ENCODE measurements at places on chromosomes 1 and 21. TPM values are rescaled to one million over a fixed set of nuclear protein-coding genes. Genes with fewer than 3 reads are reported as not detected.

GRCh38 chr1:23673086-23673813, 18.4 kb upstream of the RPL11 start:
- no peaks in the 10 kb centered on the region for H3K4me1 ChIP-seq
- no peaks in the 10 kb centered on the region for H3K36me3 ChIP-seq
- no peak overlapping the region for H3K27ac ChIP-seq
- no peak overlapping the region for H3K4me3 ChIP-seq
- peaks cover 26% of the 10 kb centered on the region for H3K27me3 ChIP-seq
- DNase-seq: peak; percentile 41

DNA sequence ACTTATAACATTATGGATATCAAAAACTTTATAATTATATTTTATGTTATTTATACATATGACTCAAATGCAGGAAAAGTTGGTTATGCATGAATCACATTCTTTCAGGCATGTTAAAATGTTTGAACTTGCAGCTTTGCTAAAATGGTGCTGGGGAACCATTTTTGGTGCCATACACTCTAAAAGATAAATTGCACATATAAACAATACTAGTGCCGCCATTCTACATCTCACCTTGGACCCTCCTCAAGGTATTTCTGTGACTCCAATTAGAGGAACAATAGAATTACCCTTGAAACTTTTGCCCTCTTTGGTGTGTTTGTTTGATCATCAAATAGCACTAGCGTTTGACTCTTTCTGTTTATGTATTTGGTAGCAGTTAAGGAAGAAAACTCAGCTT, 997 bp downstream of the PRKACB start:
- peak overlapping the region; percentile 45 for H3K4me3 ChIP-seq
- no peak for DNase-seq

DNA sequence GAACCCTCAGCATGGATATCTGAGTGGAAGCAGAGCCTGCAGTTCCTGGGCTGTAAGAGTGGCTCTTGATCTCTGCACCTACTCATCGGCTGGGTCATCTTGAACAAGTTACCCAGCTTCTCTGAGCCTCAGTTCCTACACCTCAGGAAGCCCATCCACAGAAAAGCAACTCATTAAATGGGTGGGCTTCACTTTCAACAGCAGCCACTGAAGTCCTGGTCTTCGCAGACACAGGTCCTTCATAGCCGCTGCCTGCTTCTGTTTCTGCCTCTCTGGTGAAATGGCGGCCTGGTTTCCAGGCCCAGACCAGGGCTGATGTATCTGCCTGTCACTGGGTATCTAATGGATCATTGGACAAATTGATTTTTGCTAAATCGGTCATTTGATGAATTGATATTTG, 571.4 kb downstream of the PTPRU start:
- no peaks in the 10 kb centered on the region for H3K36me3 ChIP-seq
- no peaks in the 10 kb centered on the region for H3K4me1 ChIP-seq
- no peak overlapping the region for H3K4me3 ChIP-seq
- peaks cover 60% of the 10 kb centered on the region for H3K27me3 ChIP-seq

GRCh38 chr1:48967318-48967717, 190.6 kb upstream of the BEND5 start:
- H3K27me3 ChIP-seq: no peaks in the 10 kb centered on the region
- no peak for DNase-seq
- H3K27ac ChIP-seq: no peak overlapping the region
- no peaks in the 10 kb centered on the region for H3K4me1 ChIP-seq

DNA sequence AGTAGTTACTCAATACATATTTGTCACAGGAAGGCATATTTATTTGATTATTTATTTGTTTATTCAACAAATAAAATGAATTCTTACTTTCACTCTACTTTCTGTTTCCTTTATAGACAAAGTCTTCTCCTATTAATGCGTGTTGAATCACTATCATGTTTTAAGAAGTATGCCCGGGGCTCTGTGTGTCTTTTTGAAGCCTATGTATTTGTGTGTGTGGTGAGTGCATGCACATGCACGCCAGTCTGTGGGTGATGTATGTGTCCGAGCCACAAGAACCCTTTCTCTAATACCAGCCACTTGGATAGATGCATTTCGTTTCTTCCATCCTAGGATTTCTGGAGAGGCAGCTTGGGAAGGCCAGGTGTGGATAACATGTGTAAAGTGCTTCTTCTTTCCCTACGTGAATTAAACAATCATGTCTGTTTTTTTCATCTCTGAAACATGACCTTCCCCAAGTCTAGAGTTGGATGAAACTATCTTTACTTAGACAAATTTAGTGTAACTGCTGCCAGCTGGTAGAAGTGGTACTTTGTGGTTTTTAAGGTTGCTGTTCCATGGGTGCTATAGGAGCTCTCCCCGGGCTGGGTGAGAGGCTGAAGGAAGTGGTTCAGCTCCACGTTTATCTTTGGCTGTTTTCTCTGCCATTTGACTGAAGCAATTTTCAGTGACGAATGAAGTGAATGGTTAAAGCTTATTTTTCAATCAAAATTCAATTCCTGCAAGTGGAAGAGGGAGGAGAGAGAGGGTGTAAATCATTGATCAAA, 46.8 kb upstream of the PPM1J start:
- no peaks in the 10 kb centered on the region for H3K36me3 ChIP-seq
- no peak overlapping the region for H3K27ac ChIP-seq
- H3K27me3 ChIP-seq: peaks cover 19% of the 10 kb centered on the region

DNA sequence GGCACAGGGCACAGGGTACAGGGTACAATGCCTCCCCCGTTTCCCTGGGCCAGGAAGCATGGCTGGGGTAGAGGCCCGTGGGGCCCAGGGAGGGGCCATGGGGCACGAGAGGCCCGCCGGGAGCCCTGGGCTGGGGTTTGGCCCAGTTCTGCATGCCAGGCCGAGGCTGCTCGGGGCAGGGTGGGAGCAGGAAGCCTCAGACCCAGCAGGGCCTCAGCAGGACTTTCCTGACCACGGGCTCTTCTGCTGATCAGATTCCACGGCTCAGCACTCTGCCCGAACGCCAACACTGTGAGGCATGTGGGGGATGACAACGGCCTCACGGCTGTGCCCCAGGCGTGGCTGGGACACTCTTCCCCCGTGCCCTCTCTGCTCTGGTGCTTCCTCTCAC, 104.3 kb downstream of the NPHP4 start:
- H3K4me1 ChIP-seq: no peaks in the 10 kb centered on the region
- no peak overlapping the region for H3K27ac ChIP-seq
- DNase-seq: no peak
- H3K36me3 ChIP-seq: peaks cover 5% of the 10 kb centered on the region

- H3K4me1 ChIP-seq: peaks cover 10% of the 10 kb centered on the region
- H3K27ac ChIP-seq: no peak overlapping the region
- no peaks in the 10 kb centered on the region for H3K27me3 ChIP-seq
- no peak for DNase-seq
- H3K36me3 ChIP-seq: peaks cover 20% of the 10 kb centered on the region
Measured at GRCh38 chr1:159012495-159012894, 2.8 kb downstream of the IFI16 start.

DNA sequence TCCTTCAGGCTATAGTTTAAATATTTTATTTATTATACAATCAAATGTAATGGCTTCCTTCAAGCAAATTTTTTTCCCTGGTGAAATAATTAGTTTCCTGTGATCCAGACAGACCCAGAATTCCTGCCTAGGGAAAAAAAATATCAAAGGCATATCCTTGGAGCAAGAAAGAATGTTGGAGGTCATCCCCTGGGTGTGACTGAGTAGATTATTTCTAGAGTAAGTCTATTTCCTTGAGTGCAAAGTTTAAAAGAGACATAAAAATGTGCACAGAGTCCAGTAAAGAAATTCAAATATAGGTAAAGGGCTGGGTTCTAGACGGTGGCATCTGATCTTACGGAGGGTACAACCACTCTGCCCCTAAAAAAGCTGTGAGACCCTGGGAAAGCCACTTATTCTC, 32.2 kb upstream of the SAMD13 start:
- H3K36me3 ChIP-seq: no peaks in the 10 kb centered on the region
- peak overlapping the region; percentile 90 for H3K27ac ChIP-seq
- no peak for DNase-seq
- peaks cover 56% of the 10 kb centered on the region for H3K4me1 ChIP-seq
- H3K4me3 ChIP-seq: no peak overlapping the region
- no peaks in the 10 kb centered on the region for H3K27me3 ChIP-seq

- DNase-seq: no peak
- H3K4me1 ChIP-seq: no peaks in the 10 kb centered on the region
- no peak overlapping the region for H3K27ac ChIP-seq
- no peak overlapping the region for H3K4me3 ChIP-seq
- no peaks in the 10 kb centered on the region for H3K36me3 ChIP-seq
Measured at GRCh38 chr21:28683982-28684752, 308.5 kb downstream of the LTN1 start.

DNA sequence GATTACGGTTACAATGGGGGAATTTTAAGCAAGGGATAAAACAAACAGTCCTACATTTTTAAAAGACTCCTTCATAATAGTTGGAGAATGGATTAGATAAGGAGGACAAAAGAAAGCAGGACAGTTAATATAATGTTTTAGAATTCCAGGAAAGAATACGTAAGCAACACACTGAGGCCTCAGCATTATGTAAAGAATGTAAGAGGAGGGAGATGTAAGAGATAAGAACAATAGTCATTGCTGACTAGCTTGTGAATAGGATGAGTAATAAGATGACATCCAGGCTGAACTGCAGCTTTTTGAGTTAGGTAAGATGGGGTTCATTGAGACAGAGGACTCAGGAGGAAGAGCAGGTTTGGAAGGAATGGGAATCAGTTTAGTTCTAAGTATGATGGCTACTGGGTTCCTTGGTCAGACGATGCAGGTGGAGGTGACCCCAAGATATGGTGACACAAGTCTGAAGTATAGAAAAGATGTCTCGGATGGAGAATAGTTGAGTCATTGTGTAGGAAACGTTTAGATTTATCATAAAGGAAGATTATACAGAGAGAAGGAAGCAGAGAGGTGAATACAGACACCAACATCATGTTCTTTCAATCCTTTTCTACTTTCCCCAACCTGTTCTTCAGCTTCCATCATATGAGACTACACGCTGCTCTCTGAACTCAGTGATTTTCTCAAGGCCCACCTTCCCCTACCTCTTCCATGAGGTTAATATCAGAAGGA, 372.8 kb downstream of the PTBP2 start:
- no peak overlapping the region for H3K27ac ChIP-seq
- no peaks in the 10 kb centered on the region for H3K27me3 ChIP-seq
- DNase-seq: no peak
- H3K4me3 ChIP-seq: no peak overlapping the region
- H3K4me1 ChIP-seq: no peaks in the 10 kb centered on the region
- no peaks in the 10 kb centered on the region for H3K36me3 ChIP-seq

DNA sequence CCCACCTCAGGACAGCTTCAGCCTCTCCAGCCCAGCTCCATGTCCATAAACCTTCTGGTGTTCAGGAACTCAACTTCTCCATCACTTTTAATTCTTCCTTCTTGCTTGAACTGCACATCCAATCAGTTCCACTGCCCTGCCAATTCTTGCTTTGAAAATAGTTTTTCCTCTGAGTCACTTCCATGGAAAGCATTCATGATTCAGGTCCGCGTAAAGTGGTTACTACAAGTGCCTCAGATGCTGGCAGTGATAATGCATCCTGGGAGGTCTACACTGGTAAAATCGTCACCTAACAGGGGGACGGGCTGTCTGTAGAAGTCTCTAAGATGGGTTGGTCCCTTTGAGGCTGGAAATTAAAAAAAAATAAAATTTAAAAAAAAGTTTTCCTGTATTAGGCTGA, 25.9 kb upstream of the RCAN1 start:
- DNase-seq: no peak
- no peak overlapping the region for H3K4me3 ChIP-seq
- no peaks in the 10 kb centered on the region for H3K36me3 ChIP-seq
- no peak overlapping the region for H3K27ac ChIP-seq

- no peaks in the 10 kb centered on the region for H3K27me3 ChIP-seq
- no peaks in the 10 kb centered on the region for H3K36me3 ChIP-seq
- no peaks in the 10 kb centered on the region for H3K4me1 ChIP-seq
Measured at GRCh38 chr1:205141236-205142101, 19.7 kb upstream of the RBBP5 start.

GRCh38 chr1:43279666-43280065, 5.7 kb downstream of the C1orf210 start:
- H3K27me3 ChIP-seq: no peaks in the 10 kb centered on the region
- H3K36me3 ChIP-seq: peaks cover 27% of the 10 kb centered on the region
- H3K4me1 ChIP-seq: peaks cover 10% of the 10 kb centered on the region
- H3K4me3 ChIP-seq: no peak overlapping the region
- no peak for DNase-seq
- H3K27ac ChIP-seq: no peak overlapping the region

DNA sequence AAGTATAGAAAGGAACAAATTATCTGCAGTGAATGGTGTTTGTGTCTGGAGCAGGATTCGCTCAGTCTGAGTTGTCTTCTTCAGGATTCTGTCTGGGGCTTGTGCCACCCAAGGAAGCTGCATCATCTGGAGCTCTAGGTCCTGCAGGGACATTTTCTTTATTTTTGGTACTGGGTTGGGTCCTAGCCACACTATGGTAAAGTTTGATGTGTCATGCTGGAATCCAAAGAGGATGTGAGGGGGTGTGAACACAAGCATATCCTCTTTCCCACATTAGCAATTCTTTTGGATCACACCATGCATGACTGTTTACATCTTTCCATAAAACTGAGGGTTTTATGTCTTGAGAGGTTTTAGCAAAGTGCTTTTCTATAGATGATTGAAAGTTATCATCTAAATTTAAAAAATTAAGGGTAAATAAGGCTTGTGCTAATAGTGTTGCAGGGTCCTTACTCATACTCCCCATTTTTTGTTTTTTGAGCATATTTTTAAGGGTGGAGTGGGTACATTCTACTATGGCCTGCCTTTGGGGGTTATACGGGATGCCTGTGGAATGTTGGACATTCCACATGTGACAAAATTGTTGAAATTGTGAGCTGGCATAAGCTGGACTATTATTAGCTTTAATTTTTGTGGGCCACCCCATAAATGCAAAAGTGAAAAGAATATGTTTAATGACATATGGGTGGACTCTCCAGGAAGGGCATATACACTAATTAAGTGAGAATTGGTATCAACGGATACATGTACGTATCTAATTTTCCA, 152.0 kb upstream of the HMCN1 start:
- no peak overlapping the region for H3K4me3 ChIP-seq
- H3K27ac ChIP-seq: no peak overlapping the region
- no peaks in the 10 kb centered on the region for H3K36me3 ChIP-seq
- H3K27me3 ChIP-seq: no peaks in the 10 kb centered on the region
- H3K4me1 ChIP-seq: peaks cover 28% of the 10 kb centered on the region
- no peak for DNase-seq

- H3K4me1 ChIP-seq: peaks cover 14% of the 10 kb centered on the region
- H3K36me3 ChIP-seq: peaks cover 45% of the 10 kb centered on the region
- H3K27me3 ChIP-seq: peaks cover 12% of the 10 kb centered on the region
- H3K4me3 ChIP-seq: peak overlapping the region; percentile 70
Measured at GRCh38 chr1:62435231-62436038, 1.4 kb upstream of the USP1 start.

DNA sequence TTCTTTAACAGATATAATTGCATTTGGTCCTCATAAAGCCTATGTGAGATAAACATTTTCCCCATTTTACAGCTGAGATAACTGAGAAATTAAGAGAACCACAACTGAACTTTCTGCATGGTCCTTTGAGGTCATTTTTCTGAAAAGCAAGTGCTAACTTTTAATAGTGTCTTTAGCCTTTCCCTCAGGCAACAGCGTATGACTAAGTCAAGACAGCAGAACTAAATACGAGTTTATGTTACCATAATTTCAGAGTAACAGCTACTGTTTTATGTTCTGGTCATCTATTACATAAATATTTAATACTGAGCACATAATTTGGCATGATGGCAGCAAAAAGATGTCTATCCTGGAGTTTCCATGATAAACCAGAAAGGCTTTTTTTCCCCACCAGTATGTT, 95.6 kb downstream of the OLFML2B start:
- no peak overlapping the region for H3K4me3 ChIP-seq
- H3K27me3 ChIP-seq: no peaks in the 10 kb centered on the region
- no peaks in the 10 kb centered on the region for H3K36me3 ChIP-seq
- DNase-seq: no peak
- H3K27ac ChIP-seq: no peak overlapping the region

PAQR6 gene
- total RNA-seq: 21.2 TPM

IL6R gene
- 8.3 TPM for total RNA-seq

B3GALT2 gene
- not detected for total RNA-seq

C1QTNF12 gene
- 2.0 TPM for total RNA-seq

BRDT gene
- not detected for total RNA-seq
